Hematopoietic multipotent progenitor cell treated with erythropoietin and hydrocortisone succinate and interleukin-3 and kit ligand, for 4 days (in vitro differentiated cells): ENCODE measurements at places on chromosomes 4 and X.

DNA sequence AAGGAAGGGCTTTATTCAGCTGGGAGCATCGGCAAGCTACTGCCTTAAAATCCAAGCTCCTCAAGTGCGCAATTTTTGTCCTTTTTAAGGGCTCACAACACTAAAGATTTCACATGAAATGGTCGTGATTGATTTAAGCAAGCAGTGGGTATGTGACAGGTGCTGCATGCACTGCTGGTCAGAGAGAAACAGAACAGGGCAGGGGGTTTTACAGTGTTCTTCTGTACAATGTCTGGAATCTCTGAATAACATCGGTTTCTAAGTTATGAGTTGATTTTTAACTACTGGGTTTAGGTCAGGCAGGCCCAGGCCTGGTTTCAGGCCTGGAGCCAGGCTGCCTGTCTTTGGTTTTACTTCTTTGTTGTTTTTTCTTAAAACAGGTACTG, 6.0 kb downstream of the UGT2B17 start:
- DNase-seq = no peak

DNA sequence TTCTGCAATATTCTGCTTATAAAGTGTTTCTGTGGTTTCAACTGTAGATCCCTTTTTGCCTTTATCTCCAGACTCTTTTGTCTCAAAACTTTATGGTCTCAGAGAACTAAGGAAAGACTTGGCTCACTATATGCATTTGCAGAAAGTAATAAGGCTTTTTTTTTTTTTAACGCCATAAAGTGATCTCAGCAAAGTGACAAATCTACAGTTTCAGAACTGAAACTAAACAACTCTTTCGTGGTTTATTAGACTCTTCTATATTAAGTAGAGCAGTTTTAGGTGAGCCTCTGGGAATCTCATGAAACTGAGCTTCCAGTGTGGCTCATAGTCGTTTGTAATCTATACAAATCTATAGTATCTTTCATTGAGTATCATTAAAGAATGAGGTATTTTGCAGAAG, 15.3 kb downstream of the ATP7A start:
- peak; percentile 35 for DNase-seq

- DNase-seq = no peak
Observed at GRCh38 chrX:338836-339400, 20.3 kb upstream of the GTPBP6 start.

DNA sequence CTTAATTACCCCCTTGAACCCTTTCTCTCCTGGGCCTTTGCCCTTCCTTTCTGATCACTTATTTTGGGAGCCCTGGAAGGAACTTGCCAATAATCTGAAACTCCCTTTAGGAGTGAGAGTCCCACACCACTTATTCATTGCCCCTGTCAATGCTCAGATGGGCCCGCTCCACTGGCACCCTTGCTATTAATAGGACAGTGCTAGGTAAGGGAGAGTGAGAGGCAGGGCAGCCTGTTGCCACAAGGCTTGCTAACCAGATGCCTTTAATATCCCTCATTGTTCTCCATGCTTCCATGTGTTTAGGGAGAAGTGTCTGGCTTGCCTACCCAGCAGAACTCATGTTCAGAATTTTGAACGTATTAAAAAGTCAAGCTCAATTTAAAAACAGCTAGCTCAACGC, 1.7 kb upstream of the NHS start:
- no peak for DNase-seq

DNA sequence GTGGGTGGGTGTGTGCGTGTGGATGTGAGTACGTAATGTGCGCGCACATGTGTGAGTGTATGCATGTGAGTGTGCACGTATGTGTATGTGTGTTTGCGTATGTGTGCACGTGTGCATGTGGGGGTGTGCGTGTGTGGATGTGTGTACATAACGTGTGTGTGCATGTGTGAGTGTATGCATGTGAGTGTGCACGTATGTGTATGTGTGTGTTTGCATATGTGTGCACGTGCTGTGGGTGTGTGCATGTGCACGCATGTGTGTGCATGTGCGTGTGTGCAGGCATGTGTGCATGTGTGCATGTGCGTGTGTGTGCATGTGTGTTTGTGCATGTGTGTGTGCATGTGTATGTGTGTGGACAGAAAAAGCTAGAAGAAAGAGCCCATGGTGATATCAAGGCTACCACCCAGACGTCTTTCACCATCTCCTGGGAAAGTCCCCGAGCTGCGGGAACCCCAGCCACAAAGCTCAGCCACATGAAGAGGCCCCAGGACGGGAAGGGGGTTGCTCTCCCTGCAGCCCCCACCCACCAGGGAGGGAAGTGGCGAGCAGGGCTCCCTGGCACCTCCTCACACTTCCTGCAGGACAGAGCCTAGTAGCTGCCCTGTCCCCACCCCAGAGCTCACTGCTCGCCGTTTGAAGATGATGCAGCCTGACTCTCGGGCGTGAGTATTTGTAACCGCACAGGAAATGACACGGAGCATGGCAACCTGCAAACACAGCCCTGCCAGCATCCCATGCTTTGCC, 108.3 kb downstream of the DCTD start:
- peak; percentile 90 for DNase-seq

GRCh38 chr4:189147005-189147929, 793.4 kb upstream of the FRG1 start:
- DNase-seq = no peak
